Cerebellar cortex (tissue), 1 donor: ENCODE measurements at places on chromosomes 2 and 18.
A peak's percentile ranks its signal among the peaks of the same experiment; 100 is the strongest.

DNA sequence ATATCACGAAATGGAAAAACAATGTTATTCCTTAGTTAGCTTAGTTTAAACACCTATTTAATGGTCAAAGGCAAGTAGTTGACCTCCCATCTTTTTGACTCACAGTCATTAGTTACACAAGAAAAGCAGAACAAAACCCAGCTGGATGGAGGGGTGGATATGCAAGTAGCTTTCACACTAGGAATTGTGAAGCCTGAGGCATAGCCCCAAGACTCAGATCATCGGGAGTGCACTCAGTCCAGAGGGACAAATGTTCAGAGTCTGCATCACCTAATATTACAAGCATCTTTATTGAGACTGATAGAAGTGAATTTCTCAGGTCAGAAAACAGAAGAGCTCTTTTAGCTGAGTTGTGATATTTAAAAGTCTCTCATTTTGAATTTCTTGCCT, 15.5 kb upstream of the CPS1 start:
- no peak for DNase-seq

- DNase-seq, result no peak
Measured at GRCh38 chr18:79258447-79258846, 137.3 kb upstream of the NFATC1 start.

- DNase-seq, result no peak
Measured at GRCh38 chr2:197207598-197207997, 103.0 kb downstream of the ANKRD44 start.

DNA sequence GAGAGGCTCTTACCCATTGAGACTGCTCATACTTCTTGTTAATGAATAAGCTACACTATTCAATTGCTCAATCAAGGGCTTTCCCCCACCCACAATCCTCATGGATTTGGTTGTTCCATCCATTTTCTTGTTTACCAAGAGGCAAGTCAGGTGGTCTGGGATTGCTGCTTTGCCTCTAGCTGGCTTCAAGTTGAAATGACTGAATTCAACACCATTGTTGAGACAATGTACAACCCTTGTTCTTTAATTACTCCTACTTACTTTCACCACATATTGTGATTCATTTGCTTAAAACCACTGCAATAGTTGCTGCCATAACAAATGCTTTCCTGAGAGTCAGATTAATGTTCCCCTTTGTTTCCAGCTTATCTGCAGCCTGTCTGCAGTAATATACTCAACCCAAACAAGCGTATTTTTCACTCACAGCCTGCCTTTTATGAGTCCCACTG, 532.2 kb downstream of the RIT2 start:
- no peak for DNase-seq

GRCh38 chr2:176112375-176113302, 3.9 kb upstream of the HOXD10 start:
- no peak for DNase-seq

DNA sequence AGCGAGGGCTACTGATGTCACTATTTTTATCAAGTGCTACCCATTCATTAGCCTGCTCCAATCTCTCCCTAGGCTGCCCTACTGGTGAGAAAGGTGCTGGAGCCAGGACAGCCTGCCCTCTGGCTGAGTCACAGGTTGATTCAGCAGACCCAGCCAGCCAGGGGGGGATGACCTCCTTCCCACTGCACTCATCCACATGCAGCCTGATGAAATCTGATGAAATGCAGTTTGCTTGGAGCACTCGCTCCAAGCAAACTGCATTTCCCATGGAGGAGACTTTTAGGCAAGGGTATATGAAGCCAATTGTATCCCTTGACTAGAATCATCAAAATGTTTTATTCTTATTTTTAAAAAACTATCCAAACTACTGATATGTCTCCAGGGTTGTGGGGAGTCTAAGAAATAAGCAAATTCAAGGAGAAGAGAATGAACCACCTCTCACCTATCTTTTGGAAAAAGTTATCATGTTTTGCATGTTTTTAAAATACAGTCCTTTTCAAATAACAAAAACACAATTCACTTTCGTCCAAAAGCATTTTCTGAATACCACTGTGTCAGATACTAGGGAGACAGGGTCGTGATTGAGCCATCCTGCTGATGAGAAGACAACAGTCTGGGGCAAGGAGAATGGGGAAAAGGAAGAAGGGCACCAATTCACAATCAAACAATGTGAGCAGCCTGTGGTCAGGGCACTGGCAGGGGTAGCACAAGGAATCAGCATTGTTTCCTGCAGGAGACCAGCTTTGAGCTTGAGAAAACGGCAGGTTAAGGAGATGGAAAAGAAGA, 128.3 kb downstream of the AFF3 start:
- DNase-seq, result peak; percentile 82

GRCh38 chr2:138373993-138374408, 127.6 kb upstream of the SPOPL start:
- peak; percentile 37 for DNase-seq

GRCh38 chr2:47833516-47833968, 50.6 kb downstream of the MSH6 start:
- DNase-seq, result no peak

DNA sequence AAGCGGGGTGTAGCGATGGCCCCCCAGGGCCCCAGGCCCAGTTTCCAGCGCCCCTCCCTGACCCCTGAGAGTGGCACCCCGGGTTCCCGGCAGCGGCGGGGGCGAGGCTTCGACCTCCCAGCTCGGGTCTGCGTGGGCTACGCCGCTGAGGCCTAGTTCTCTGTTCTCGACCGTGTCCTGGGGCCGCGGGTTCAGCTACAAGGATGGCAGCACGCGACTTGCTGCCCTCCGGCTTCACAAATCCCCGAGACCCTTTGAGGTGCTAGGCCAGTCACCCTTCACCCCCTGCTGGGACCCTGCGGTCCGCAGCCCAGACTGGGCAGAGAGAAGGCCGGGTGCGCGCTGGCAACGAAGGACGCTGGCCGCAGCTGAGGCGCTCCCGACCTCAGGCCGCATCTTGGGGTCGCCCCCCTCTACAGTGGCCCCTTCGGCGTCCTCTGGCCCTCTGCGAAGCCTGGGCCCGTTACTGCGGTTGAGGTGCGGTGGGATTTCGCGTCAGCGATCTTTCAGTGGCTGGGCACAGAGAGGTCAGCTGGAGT, 1.2 kb downstream of the OTX1 start:
- DNase-seq, result no peak

DNA sequence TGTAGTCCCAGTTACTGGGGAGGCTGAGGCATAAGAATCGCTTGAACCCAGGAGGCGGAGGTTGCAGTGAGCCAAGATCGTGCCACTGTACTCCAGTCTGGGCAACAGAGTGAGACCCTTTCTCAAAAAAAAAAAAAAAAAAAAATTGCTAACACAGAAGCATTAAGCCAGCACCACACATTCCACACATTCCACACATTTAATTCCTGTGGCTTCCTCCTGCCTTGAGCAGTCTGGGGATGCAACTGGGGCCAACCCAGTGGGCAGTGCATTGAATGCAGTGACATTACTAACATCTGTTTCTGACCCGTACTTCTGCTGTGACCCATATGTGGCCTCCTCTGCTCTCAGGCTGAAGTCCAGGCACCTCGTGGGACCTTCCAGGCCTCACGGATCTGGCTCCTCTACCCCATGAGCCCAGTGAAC, 107.0 kb downstream of the BCL2L11 start:
- no peak for DNase-seq

- peak; percentile 25 for DNase-seq
Measured at GRCh38 chr2:69734035-69734611, 7.8 kb upstream of the ANXA4 start.

- DNase-seq, result no peak
Measured at GRCh38 chr2:72210470-72210869, 62.8 kb upstream of the CYP26B1 start.

GRCh38 chr18:1147730-1148129, 243.1 kb downstream of the ADCYAP1 start:
- DNase-seq, result no peak

GRCh38 chr2:241560162-241560882, 1.8 kb downstream of the BOK start:
- no peak for DNase-seq

- DNase-seq, result no peak
Measured at GRCh38 chr18:36139245-36139644, 9.5 kb downstream of the ELP2 start.

GRCh38 chr18:49352321-49352720, 108.1 kb downstream of the DYM start:
- no peak for DNase-seq

DNA sequence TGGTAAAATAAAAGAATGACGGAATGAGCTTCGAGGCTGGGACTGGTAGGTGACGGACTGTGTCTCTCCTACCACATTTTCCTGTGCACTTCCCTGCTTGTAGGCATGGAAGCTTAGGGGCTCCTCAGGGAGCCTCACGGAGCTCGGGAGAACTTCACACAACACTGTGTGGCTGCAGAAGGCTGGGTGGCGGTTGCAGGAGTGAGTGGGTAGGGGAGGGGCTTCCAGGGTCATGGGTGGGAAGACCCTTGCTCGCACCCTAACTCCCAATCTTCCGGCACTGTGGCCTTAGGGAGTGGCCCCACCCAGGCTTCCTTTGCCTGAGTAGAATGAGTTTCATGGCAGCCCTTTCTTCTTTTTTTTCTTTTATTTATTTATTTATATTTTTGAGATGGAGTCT, 128.6 kb downstream of the INHBB start:
- DNase-seq, result no peak

GRCh38 chr2:226699321-226699720, 100.3 kb downstream of the IRS1 start:
- peak; percentile 92 for DNase-seq

- DNase-seq, result no peak
Measured at GRCh38 chr18:36756242-36756641, 72.6 kb downstream of the TPGS2 start.

GRCh38 chr2:179751163-179751809, 110.1 kb downstream of the ZNF385B start:
- DNase-seq, result peak; percentile 35

DNA sequence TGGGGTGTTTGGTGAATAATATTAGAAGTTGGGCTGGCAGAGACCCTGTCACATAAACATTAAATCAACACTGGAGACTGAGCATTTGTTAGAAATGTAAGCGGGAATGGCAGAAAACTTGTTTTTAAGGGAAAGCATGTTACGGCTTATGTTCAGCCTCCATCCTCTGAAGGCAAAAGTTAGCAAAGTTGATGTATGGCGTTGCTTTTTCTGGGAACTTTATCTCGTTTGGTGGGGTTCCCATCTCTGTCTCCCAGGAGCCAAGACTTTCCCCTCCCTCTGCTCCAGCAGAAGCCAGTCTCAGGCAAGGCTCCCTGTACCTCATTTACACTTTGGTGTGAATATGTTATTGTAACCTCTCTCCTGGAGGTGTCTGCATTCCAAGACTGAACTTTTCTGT, 105.1 kb downstream of the MSH2 start:
- DNase-seq, result no peak

DNA sequence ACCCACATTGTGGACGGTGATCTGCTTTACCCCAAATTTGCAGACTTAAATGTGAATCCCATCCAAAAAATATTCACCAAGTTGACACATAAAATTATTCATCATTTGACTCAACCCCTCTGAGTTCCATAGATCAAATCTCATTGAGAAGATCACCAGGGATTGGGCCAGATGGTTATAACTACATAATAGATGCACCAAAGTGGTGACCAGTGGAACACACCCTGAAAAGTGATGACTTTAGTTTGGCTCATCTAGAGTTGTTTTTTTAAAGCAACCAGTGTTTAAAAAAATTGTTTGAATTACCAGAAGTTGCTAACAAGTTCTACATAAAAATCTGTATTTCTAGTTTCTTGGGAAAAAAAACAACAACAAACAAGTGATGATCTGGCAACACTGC, 155.0 kb downstream of the PLCL1 start:
- DNase-seq, result no peak

- no peak for DNase-seq
Measured at GRCh38 chr2:127320067-127320466, 26.1 kb upstream of the ERCC3 start.

GRCh38 chr2:69384618-69385081, 2.4 kb downstream of the GFPT1 start:
- no peak for DNase-seq

GRCh38 chr2:9191041-9191481, 15.6 kb upstream of the ASAP2 start:
- DNase-seq, result no peak

GRCh38 chr2:183490914-183491313, 366.7 kb downstream of the NUP35 start:
- DNase-seq, result peak; percentile 7

DNA sequence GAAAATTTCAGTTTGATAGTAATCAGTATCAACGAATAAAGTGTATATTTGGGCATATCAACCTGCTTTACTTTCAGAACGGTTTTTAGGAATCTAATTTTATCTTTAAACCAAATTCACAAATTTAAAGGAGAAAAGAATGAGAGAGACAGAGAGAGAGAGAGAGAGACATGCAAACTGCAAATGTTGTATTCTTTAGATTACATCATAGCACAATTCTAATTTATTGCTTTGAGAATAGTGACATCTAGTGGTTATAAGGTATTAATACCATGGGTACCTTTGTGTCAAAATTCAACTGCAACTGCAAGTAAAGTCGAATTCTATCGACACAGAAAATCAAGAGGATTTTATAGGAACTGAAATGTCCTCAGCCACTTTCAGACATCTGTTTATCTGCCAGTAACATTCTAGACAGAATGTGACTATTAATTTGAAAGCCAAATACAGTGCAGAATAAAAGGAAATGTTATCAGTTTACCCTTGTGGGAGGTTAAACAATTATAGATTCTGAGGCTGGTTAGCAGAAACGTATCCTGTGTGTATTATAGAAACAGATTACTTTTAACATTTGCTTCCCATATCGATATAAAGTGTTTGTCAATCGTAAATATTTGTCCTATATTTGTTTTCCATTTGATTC, 529.8 kb upstream of the VRK2 start:
- peak; percentile 53 for DNase-seq

GRCh38 chr2:49490710-49491109, 336.4 kb upstream of the FSHR start:
- DNase-seq, result peak; percentile 8

DNA sequence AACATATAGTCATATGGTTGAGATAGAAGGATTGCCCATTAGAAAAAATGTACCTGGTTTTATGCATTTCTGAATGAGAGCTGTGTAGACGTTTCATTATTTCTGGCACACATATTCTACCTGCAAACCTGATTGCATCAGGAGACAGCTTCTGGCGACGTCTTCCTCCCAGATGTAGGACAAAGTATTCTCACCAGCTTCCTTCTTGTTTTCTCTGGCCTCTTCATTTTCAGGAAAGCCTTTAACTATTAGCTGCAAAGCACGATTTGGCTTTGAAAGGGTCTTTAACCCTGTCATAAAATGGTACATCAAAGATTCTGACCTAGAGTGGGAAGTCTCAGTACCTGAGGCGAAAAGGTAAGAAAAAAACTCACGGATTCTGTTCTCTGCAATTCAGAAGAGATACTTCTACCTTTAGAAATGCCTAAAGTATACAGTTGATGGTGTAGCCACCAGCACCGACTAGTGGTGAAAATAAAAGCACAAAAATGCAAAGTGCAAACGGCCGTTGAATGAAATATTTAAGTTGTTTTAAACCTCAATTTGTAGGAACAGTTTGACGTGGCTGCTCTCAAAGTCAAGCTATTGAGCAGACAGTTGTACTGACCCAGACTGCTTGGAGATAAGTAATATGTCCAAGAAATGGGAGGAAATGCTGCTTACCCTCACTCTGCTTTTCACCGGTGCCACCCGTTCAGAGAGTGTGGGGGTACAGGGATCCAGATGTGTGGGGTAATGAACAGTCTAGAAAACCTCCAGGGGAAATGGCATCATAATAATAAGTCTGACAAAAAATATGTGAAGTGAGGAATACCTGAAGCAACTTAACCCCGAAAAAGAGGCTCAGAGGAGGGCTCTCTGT, 20.2 kb downstream of the IL18RAP start:
- DNase-seq, result peak; percentile 2
